ENCODE measurements at places on chromosomes 7 and 10.

DNA sequence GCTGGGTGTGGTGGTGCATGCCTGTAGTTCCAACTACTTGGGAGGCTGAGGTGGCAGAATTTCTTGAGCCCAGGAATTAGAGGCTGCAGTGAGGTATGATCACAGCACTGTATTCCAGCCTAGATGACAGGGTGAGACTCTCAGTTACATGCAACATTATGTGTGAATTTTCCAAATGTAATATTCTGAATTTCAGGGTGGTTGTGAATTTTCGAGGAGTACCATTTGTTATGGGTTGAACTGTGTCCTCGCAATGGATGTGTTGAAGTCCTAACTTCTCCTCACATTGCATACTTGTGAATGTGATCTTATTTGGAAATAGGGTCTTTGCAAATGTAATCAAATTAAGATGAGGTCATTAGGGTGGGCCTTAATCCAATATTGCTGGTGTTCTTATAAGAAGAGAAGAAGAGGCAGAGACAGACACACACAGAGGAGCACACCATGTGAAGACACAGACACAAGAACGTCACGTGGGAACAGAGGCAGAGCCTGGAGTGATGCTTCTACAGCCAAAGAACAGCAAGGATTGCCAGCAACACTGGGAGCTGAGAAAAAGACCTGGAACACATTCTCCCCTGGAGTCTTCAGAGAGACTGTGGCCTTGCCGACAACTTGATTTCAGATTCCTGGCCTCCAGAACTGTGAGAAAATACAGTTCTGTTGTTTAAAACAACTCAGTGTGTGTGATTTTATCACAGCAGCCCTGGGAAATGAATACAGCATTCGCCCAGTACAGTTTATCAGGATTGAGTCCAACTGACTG is 91.9 kb downstream of the ZNF783 start:
- DNase-seq = no peak

DNA sequence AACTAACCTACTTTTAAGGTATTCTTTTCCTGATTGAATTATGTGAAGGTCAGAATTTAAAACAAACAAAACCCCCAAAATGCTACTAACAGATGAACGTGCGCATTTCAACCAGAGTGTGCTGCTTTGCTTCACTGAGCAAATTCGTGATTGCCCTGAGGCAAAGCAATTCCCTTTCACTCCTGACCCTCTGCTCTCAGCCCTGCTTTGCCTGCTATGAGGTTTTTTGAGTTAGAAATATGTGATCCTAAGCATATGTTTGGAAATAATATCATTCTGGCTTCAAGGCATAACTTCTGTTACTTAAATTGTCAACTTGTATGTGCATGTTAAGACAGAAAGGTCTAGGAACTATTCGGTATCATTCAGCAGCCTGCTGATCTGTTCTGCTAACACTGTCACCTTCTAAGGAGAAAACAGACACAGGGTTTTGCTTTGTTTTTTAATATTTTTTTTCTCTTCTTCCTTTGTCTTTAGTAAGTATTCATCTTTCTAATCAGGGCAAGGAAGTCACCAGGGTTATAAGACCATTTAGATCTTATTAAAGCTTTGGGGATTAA is 124.2 kb downstream of the GNAT3 start:
- DNase-seq = no peak

GRCh38 chr10:29409241-29410054 is 120.6 kb downstream of the LYZL1 start:
- no peak for DNase-seq

DNA sequence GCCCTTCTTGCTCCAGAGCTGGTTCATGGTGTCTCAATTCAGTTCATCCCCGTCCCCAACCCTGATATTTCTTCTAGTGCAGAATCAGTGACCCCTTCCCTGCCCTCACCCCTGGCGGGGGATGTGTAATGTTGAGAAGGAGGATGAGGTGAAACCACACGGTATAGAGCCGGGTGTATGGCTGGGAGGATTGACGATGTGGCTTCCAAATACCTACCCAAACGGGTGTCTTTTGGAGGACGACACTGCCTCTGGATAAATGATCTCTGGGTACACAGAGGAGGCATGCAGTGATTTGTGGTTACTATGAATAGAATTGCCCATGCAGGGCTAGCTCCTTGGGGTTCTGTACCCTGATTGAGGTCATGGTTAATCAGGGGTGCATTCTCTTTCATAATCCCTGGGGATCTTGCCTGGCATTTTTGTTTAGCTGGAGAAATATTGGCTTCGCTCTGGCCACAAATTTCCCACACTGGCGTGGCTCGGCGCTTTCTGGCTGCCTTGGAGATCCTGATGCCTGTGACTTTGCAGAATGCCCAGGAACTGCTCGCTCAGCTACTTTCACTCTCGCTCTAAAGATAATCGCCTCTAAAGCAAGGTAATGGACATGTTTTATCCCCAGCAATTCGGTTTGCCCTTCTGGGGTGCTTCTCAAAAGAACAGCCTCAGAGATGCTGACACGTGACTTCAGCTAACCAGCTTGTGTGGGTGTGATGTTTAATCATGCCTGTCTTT is 89.2 kb downstream of the RBM20 start:
- no peak for DNase-seq

DNA sequence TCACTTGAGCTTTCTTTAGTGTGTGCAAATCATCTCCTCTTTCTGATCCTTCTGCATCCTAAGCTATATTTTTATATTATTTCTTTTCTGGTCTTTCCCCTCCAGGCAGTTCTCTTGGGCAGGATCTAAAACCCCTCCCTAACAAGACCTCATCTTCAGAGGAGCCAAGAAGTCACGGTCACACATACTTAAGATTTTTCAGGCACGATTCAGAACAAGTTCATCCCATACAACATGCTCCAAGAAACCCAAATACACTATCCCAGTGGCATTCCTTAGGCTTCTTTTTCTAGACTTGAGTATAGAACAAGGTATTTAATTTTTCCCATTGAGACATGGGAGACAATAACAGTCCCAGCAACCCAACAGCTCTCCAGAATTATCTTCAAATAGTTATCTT is 1251.5 kb downstream of the DNAJB9 start:
- no peak for DNase-seq

- DNase-seq = no peak
Observed at GRCh38 chr10:21150166-21150565, 253.1 kb upstream of the NEBL start.

- no peak for DNase-seq
Observed at GRCh38 chr7:70717553-70718329, 414.2 kb upstream of the GALNT17 start.

- DNase-seq = no peak
Observed at GRCh38 chr10:102335184-102335583, 60.3 kb upstream of the NFKB2 start.

DNA sequence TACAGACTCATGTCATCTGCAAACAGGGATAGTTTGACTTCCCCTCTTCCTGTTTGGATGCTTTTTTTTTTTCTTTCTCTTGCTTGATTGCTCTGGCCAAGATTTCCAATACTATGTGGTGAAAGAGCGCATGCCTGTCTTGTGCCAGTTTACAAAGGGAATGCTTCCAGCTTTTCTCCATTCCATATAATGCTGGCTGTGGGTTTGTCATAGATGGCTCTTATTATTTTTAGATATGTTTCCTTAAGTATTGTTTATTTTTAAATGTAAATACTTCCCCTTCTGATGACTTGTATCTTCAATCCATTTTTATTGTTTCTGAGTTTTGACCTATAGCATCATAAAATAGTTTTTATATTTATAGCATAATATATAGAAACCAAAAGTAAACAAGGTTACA is 17.9 kb downstream of the FAM237B start:
- no peak for DNase-seq

- DNase-seq = no peak
Observed at GRCh38 chr10:689452-690371, at the start of gene DIP2C. TSS of gene DIP2C (minus strand) at chr10:689668. CDS start at chr10:689578, 90 bp downstream.

DNA sequence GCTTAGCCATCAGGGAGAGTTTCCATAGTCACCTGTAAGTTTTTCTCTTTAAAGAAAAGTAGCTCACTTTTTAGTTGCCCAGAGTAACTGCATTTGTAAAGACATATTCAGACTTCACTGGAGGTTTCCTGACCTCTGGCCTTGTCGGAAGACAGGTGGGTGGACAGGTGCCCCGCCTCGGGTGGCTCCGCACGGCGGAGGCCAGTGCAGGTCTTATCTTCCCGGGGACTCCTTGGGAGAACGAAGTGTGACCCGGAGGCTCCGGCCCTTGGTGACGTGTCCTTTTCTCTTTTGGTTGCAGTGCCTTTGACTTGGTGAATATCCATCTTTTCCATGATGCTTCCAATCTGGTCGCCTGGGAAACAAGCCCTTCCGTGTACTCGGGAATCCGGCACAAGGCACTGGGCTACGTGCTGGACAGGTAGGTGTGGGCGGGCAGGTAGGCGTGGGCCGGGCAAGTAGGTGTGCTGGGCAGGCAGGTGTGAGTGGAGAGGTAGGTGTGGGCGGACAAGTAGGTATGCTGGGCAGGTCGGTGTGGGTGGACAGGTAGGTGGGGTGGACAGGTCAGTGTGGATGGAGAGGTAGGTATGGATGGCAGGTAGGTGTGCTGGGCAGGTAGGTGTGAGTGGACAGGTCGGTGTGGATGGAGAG is 75.8 kb downstream of the NKX6-2 start:
- DNase-seq = no peak

DNA sequence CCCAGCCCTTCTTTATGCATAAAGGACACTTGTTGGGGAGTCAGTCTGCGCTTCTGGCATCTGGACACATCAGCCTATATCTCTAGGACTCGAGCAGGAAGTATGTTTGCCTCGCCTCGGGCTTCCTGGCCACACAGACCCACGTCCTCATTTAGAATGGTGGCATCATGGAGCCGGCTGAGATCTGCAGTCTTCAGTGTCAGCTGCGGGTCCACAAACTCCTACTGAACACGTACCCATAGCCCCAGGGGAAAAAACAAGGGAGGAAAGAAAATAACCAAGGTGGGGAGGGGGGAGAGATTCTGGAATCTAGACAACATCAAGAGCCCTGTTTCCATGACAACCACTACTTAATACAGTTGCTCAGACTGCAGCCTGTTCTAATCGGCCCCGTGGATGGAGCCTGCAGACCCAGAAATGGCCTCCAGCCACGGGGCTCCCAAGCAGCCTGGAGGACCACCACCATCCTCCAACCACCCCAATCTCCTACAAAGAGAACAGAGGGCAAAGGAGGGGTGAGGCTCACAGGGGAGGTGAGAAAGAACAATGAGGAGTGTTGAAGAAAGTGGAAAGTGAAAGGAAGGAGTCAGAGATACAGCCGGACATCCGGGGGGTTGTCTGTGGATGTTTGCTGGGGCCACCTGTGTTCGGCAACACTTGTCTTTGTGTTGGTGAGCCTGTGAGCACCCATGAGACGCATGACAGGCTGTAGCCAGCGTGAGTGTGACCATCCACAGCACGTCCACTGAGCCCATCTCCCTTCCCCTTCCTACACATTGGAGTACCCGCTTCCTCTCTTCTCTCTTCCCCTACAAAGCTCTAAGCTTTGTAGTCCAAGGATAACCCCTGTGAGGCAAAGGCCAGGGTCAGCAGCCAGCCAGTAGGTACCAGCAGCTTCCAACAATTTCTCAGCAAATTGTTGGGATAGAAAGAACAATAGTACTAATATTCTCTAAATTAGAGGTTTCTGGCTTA is 141.0 kb downstream of the PLXNA4 start:
- no peak for DNase-seq

DNA sequence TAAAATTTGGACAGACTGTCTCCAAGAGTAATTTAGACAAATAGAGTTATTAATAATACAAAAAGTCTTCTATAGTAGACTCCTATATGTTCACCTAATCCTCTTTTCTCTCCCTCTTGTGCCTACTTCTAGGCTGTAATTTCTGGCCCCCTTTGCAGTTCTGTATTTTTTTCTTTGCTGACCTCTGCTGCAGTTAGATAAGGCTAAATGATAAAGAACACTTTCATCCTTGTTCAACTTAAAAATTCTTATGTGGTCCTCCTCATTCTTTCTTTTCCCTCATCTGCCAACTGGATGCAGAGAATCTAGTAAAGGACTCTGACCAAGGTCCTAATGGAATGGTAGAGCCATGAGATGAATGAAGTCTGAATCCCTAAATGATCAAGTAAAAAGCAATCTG is 20.1 kb downstream of the GLCCI1 start:
- no peak for DNase-seq

DNA sequence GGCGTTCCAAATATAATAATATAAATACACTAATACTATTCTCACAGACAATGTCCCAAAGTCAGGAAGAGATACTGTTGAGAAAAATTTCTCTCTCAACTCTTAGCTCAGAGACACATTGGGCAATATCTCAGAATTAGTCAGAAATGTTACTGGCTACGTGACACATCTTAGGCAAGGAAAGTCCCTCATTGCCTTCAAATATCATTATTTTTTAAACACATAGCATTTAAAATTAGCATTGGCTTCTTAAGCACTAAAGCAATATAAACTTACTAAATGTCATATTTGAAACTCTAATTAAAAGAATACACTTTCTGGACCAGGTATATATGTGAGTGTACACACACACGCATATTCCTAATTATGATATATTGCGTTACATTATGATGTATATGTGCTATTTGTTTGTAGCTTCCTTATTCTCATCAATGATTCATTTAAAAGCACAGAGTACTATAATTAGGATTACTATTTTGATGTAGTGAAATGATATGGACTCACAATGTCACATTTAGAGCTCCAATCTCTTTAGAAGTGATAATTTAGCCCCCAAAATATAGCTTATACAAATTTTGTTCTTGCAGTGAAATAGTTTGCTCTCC is 255.8 kb downstream of the TWIST1 start:
- DNase-seq = no peak

DNA sequence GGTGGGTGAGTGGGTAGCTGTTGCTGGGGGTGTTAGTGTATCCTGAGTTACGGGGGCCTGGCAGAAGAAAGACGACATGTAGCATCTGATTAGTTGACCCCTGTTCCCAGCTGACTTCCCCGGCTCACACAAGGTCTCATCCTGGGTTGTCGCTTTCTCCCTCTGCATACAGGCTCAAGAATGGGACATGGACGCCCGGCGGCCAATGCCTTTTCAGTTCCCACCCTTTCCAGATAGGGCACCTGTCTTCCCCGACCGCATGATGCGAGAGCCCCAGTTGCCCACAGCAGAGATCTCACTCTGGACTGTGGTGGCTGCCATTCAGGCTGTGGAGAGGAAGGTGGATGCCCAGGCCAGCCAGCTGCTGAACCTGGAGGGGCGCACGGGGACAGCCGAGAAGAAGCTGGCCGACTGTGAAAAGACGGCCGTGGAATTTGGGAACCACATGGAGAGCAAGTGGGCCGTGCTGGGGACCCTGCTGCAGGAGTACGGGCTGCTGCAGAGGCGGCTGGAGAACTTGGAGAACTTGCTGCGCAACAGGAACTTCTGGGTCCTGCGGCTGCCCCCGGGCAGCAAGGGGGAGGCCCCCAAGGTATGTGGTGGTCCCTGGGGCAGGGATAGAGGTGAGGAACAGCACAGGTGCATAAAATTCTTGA is 2.9 kb downstream of the ZNF282 start:
- no peak for DNase-seq

DNA sequence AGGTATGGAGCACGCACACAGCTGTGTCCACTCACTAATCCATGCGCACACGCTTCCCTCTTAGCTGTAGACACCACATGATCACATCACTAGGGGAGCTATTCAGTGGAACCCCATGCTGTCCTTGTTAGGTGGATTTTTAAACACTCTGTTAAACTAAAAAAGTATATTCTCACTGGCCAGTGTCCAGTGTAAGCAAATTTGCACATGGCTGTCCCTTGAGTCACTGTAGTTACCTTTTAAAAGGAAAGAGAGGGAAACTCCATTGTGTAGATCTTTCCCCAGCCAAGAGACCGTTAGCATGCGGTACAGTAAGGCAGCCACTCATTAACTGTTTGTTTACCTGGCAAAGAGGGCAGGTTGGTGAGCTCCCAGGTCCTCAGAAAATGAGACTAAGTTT is 81.6 kb upstream of the INSYN2A start:
- peak; percentile 30 for DNase-seq

- DNase-seq = no peak
Observed at GRCh38 chr10:73553761-73554160, 37.4 kb downstream of the USP54 start.

GRCh38 chr7:141702047-141702567 is at the start of gene DENND11:
TSS of gene DENND11 (minus strand) at chr7:141702166. CDS start at chr7:141702153, 13 bp downstream.
- DNase-seq = no peak

All from retinal pigment epithelial cell (primary cell).